ENCODE measurements at places on chromosomes 6 and 20.

DNA sequence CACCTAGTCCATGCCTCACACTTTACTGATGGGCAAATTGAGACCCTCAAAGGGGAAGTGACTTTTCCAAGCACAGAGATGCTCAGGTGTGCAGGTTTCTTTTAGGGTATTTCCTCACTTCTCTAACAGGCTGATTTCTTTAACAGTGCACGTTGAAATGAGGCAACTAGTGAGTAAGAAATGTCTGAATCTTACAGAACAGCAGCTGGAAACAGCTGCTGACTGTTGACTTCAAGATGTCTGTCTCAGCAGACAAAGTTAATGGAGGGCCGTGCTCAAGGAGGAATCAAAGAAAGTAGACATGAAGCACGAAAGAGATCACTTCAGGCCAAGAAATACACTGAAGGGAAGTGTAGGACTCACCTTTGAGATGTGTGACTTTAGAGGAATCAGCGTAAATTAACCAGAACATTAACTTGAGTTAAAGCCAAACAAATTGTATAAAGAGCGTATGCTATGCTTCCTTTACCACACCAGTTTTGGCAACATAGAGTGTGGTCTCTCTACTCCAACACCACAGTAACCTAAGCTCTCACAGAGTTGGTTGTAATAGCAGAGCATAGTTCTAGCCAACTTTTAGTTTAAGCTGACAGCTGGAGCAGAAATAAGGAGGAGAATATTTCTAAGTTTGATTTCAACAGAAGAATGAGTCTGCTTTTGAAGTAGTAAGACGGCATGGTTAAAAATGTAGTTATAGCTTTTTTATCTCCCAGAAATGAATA, 60.9 kb downstream of the SAMD3 start:
- peak; percentile 42 for DNase-seq

- DNase-seq = peak; percentile 89
Observed at GRCh38 chr6:27894839-27895762, 17.1 kb downstream of the OR2B2 start.

GRCh38 chr6:138105446-138105845, 1.8 kb downstream of the PERP start:
- DNase-seq = no peak

- DNase-seq = peak; percentile 47
Observed at GRCh38 chr6:14038467-14039437, 78.8 kb upstream of the CD83 start.

GRCh38 chr20:63354636-63355350, 6.4 kb downstream of the CHRNA4 start:
- no peak for DNase-seq

- DNase-seq = no peak
Observed at GRCh38 chr6:8057793-8058192, 6.4 kb downstream of the BLOC1S5 start.

DNA sequence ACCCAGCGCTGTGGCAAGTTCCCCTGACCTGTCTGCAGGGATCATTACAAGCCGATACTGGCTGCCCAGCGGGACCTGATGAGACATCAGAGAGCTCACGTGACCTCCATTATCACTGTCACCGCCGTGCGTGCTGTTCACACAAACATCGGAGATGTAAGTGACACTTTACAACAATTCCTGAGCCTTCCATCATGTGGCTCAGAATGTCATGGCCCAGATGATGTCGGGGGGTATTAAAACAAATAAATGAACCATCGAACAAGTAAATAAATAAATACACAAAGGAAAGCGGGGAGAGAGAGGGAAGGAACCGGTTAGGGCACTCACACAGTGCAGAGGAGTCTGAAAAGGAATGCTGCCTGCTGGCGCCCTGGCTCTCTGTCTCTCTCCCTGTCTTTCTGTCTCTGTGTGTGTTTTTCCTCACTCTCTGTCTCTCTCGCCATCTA, 195.1 kb downstream of the BMP7 start:
- no peak for DNase-seq

DNA sequence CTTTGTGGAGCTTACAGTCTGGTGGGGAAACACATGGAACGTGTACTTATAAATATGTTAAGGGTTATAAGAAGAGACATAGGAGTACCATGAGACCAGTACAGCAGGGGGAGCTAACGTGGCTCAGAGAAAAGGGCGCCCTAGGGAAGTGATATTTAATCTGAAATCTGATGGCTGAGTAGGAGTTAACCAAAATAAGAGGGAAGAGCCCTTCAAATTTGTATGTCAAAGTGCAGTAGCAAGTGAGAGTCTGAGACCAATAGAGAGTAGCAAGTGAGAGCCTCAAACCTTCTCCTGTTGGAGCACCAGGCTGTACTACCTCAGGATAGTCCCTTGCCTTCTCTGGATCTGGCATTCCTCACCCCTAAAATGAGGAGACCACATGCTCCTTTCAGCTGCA, 6.1 kb upstream of the PKIG start:
- peak; percentile 52 for DNase-seq

- DNase-seq = no peak
Observed at GRCh38 chr20:23131766-23132165, 45.6 kb upstream of the CD93 start.

DNA sequence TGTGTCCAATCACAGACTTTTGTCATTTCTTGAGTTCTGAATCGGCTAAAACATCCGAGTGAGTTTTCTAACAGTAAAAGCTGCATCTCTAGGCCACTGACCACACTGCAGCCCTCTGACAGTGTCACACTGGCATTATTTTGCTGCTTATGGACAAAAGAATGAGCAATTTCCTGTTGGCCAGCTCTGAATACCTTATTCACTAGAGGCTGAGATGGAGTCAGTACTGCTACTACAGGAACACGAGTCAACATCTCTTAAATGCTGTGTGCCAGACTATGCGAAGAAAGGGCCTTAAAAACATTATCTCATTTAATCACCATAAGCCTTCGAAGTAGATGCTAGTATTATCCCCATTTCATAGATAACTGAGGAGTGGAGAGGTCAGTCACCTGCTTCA, 42.5 kb upstream of the IPCEF1 start:
- peak; percentile 71 for DNase-seq

DNA sequence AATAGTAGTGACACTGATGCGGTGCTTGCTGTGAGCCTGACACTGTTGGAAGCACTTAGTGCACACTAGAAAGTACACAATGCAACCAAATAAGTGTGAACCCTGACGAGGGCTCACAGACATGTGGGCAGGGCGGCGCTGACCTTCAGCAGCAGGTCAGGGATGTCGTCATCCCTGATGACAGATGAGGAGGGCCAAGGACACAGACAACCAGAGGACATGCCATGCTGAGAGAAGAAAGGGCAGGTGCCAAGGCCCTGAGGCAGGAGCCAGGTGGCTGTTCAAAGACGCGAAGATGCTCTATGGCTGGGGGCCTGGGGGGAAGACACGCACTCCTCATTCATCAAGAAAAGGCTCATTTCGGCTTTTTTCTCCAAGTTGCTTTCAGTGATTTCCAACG, 176.4 kb upstream of the CST7 start:
- DNase-seq = no peak

GRCh38 chr6:167588181-167588919, 238.4 kb upstream of the AFDN start:
- peak; percentile 52 for DNase-seq

Data from astrocyte of the spinal cord (primary cell).